Fibroblast of skin of left biceps (primary cell): ENCODE measurements at places on chromosomes 16 and 17.

GRCh38 chr16:10923650-10924214 is 18.5 kb downstream of the DEXI start:
- DNase-seq = no peak

DNA sequence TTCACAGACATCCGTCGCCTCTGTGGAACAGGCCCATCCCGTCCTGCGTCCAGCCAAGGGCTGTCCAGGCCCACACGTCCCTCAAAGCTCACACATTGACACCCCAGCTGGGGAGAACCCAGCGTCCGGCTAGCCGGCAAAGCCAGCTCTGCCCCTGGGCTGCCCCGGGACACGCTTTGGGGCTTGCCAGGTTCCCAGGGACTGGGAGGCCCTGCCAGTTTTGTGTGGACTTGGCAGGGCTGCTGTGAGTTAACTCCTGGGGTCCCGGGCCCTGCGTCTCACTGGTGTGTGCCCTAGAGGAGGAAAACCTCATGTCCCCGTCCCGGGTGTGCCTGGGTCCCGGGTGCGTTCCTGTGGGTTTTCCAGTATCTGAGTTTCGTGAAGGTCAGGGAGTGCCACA is 6.3 kb downstream of the SOX8 start:
- DNase-seq = no peak

DNA sequence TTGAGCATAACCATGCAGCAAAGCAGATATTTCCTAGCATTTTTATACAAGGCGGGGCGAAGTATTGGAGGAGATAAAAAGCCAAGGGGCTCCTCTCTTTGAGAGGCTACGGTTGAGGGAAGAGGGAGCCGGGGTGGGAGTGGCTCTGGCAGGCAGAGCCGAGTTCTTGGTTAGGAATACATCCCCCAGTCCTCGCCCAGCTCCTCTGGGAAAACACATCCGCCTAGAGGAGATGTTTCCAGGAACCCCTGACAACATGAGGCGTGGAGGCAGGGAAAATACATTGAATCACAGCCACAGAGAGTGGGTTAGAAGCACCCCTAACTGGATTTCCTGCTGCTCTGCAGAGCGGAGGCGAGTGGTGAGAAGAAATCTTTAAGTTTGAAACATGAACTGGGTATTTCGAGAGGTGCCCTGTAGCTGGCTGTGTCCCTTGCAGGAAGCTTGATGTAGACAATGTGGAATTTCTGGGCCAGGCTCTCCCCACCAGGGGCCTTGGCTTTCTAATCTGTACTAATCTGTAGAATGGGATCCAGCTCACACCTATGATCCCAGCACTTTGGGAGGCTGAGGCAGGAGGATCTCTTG is 27.3 kb downstream of the TTYH2 start:
- DNase-seq = peak; percentile 77

DNA sequence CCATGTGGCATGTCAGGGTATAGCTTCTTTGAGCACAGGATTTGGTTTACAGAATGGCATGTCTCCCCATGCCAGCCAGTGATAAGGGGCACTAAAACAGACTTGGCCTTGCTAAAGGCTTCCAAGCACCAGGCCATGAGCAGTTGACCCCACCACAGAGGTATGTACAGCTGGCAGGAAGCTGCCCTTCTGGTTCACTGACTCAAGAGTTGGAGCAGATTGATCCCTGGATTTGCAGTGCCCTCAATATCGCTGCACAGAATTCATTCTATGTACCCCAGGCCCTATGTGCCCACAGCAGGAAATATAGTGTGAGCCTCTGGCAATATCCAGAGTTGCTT is 24.3 kb downstream of the HLF start:
- DNase-seq = no peak

- DNase-seq = peak; percentile 38
These were observed 1.6 kb downstream of the IFT140 start for GRCh38 chr16:1610071-1610898.

DNA sequence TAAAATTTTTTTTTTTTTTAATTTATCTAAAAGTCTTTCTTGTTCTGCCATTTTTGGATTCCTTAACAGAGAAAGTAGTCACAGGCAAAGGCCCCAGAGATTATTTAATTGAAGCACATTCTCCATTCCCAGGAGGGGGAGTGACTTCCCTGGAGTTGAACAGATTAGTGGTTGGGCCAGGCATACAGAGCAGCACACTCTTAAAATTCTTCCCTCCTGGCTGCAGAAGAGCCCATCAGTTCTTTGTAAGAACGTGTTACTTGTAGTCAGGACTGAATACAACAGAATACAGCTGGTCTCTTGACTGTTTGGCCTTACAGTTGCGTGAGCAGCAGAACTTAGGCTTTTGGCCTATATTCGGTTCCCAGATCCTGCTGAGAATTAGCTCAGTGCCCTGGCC is 1.8 kb downstream of the ALKBH5 start:
- DNase-seq = no peak

- DNase-seq = no peak
These were observed 2.0 kb downstream of the TP53I13 start for GRCh38 chr17:29570521-29570920.

- DNase-seq = no peak
These were observed 196.0 kb downstream of the RBFOX3 start for GRCh38 chr17:79414793-79415211.

GRCh38 chr17:63631626-63632025 is 9.4 kb downstream of the MAP3K3 start:
- DNase-seq = no peak

- DNase-seq = no peak
These were observed 50.4 kb downstream of the TIMM22 start for GRCh38 chr17:1047177-1047878.

- DNase-seq = no peak
These were observed 503.4 kb upstream of the PSMD7 start for GRCh38 chr16:73793260-73793659.

DNA sequence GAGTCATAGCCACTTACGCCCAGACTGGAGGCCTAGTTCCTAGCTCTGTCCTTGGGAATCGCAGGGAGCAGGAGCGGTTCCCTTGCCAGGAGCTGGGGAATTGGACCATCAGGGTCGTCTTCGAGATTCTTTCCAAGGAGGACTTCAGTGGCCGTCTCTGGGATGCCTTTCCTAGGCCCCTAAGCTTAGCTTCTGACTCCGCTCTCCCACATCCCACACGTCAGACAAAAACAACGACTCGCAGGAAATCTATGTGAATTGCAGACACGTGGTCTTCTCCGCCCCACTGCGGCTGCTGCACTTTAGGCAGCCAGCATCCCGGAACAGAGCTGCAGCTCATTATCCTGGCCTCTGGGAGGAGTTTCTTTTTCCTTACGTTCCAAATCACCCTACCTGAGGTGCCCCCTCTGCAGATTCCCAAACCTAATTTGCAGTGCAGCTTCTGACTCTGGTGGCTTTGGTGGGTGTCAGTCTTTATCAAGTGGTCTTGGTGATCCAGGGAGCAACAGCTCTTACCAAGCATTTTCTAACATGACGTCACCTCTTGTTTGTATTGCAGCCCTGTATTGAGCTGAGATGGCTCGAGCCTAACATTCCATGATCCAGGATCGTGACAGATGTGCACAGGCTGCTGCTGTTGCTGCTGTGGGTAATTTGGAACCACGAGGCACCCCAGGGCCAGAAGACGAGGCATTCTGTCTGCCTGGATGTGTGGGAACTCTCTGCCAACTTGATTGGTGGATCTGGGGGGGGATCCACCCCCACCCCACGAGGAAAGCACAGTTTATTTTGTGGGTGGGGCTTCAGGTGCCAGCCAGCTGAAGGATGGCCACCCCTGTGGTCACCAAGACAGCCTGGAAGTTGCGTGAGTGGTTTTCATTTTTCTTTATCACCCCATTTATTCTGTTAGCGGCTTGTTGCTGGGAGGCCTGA is 1.1 kb downstream of the KATNB1 start:
- DNase-seq = peak; percentile 18

- DNase-seq = no peak
These were observed 19.8 kb downstream of the SLC4A1 start for GRCh38 chr17:44247876-44248736.

DNA sequence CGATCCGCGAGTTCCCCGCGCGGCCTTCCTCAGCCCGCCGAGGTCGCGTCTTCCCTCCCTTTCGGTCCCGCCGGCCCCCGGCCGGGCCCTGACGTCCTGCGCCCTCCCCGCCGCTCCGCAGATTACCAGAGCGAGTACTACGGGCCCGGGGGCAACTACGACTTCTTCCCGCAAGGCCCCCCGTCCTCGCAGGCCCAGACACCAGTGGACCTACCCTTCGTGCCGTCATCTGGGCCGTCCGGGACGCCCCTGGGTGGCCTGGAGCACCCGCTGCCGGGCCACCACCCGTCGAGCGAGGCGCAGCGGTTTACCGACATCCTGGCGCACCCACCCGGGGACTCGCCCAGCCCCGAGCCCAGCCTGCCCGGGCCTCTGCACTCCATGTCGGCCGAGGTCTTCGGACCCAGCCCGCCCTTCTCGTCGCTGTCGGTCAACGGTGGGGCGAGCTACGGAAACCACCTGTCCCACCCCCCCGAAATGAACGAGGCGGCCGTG is 5.4 kb downstream of the LHX1 start:
- no peak for DNase-seq

- peak; percentile 79 for DNase-seq
These were observed 128.7 kb upstream of the ZFHX3 start for GRCh38 chr16:73176577-73177013.

- DNase-seq = no peak
These were observed 176.4 kb downstream of the SHISA9 start for GRCh38 chr16:13077816-13078215.

DNA sequence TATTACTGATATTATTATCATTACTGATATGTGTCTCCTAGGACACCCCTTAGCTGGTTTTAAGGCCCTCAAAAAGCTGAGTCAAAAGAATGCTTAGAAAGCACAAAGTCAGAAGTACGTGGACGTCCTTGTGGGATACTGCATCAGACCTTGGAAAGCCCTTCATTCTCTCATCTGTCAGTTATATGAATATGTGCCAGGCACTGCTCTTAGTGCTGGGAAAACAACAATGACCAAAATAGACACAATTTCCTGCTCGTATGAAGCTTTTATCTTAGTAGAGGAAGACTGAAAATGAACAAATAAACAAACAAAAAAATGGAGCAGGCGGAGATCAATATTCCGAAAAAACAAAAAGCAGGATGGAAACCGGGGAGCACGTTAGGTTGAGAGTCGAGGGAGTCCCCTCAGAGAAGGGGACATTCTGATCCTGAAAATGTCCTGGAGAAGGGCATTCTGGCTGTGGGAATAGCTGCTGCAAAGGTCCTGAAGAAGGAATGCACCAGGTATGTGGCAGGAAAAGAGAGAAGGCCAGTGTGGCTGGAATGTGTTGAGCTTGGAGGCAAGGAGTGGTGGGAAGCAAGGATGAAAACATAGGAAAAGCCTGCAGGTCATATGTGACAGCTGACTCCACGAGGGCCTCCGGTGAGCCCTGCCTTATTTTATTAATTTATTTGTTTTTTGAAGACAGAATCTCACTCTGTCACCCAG is 15.5 kb upstream of the TMEM94 start:
- DNase-seq = no peak
